ENCODE measurements at places on chromosomes 2 and 18.

DNA sequence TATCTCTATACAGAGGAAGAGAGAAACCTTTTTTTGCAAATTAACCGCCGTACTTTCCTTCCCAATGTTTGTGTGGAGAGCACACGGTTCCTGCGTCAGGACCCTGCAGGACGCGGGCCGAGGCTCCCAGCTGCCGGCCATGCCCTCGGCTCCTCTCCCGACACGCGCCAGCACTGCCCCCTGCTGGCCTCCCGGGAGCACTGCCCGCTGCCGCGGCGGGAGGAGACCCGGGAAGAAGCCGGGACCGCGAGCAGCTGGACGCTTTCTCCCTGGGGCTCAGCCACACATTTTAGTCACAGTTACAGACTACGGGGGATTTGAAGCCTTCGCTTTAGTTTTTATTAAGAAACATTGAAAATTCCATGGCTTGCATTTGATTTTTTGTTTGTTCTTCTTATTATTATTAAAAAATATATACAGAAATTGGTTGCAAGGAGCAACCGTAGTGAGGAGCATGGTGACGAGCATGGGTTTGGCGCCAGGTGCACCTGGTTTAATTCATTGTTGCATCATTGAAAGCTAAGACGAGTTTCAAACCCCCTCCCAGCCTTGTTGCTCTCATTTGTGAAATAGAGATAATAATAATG is 401.2 kb downstream of the GALR1 start:
- peak; percentile 39 for DNase-seq

DNA sequence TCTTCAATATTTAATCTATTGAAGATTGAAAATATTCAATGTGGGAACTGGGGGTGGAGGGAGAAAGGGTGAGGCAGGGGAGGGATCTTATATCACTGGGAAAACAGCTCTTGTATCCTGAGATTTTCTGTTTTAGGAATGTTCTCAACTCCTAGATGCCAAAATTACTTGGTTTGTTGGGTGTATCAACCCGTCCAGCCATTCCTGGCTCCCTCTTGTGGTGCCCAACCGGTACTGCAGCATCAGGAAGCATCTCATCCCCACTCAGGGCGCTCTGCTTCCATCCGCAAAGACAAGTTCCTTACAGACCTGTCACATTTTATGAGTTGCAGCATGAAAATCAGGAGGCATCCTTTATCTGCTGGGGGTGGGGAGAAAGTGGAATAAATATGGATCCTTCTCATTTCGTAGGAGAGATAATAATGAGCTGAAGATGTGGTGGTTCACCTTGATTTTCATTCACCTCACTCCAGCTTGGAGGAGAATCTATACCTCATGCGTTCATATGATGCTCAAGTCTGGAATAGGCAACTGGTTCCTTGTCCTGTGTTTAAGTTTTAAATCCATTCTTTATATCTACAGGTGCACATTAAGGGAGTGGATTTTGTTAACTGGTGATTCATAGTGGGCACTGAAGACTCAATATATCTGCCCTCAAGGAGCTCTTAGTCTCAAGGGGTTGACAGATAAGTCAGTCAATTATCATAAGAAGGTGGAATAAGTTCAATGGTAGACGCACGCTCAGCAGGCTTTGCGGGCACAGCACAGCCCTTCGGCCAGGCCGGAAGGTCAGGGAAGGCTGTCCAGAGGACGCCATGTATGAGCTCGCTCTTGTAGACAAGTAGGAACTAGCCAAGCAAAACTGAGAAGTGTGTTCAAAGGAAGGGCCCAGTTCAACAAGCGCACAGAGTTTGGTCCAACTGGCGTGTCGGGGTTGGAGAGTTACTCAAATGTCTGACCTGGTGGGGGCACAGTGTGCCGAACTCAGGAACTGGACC is 127.3 kb downstream of the RNF144A start:
- peak; percentile 55 for DNase-seq

- DNase-seq = no peak
Measured at GRCh38 chr2:43289331-43289730, 62.9 kb upstream of the ZFP36L2 start.

- DNase-seq = no peak
Measured at GRCh38 chr18:57730146-57730545, 73.0 kb downstream of the ATP8B1 start.

- no peak for DNase-seq
Measured at GRCh38 chr18:39205565-39206195, 1640.1 kb upstream of the CELF4 start.

DNA sequence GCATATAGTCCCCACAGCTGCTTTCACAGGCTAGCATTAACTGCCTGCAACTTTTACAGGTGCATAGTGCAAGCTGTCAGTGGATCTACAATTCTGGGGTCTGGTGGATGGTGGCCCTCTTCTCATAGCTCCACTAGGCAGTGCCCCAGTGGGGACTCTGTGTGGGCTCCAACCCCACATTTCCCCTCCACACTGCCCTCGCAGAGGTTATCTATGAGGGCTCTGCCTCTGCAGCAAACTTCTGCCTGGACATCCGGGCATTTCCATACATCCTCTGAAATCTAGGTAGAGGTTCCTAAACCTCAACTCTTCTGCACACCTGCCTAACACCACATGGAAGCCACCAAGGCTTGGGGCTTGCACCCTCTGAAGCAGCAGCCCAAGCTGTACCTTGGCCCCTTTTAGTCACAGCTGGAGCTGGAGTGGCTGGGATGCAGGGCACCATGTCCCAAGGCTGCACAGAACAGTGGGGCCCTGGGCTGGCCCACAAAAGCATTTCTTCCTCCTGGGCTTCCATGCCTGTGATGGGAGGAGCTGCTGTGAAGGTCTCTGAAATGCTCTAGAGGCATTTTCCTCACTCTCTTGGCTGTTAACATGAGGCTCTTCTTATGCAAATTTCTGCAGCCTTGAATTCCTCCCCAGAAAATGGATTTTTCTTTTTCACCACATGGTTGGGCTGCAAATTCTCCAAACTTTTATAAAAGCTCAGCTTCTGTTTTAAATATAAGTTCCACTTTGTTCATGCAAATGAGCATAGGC is 59.3 kb downstream of the KDM3A start:
- DNase-seq = no peak

Measured in CD4-positive, alpha-beta memory T cell (primary cell).